ENCODE measurements at places on chromosomes 13 and 19.
A peak's percentile ranks its signal among the peaks of the same experiment; 100 is the strongest.

GRCh38 chr13:44093607-44094564, 214.2 kb downstream of the LACC1 start:
- DNase-seq, result no peak

- DNase-seq, result no peak
Measured at GRCh38 chr19:10353793-10354391, 14.5 kb upstream of the ICAM3 start.

GRCh38 chr13:110138010-110138699, 168.8 kb downstream of the COL4A1 start:
- DNase-seq, result no peak

DNA sequence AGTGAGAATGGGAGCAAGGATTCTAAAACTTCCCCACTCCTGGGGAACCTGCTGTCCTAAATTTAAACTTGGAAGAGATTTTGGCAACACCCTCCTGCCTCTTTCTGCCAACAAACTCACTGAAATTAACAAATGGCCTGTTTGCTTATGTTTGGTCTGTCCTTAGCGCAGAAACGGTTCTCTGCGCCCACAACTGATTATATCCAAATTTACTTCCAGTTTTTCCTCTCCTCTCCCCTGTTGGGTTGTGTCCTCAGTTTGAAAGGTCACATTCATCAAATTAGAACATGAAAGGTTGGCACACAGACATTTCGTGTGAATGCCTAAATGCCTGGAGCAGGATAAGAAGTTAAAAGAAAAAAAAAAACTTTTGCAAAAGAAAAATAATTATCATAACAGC, 56.4 kb upstream of the MRI1 start:
- DNase-seq, result no peak

DNA sequence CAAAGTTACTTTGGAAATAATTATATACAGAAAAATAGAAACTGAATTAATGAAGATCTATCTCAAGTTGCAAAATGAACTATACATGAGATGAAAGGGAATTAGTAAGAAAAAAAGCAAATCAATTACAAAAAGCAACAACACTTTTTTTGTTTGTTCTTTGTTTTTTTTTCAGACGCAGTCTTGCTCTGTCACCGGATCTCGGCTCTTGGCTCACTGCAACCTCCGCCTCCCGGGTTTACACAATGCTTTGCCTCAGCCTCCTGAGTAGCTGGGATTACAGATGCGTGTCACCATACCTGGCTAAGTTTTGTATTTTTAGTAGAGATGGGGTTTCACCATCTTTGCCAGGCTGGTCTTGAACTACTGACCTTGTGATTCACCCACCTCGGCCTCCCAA, 2.2 kb downstream of the ZNF415 start:
- no peak for DNase-seq

DNA sequence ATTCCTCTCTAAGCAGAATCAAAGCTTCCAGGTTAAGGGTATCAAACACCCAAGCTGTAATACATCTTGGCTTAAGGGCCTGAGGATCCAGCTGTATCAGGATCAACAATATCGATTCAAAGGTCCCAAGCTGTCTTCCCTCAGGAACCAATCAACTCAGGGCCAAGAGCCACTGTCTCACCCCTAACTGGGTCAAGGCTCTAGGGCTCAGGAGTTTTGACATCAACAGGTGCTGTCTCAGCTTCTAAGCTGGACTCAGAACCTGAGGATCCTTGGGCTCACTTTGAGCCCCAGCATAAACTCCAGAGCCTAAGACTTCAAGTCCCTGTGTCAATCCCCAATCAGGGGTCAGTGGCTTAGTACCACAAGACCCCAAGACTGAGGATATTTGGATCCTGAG, 917 bp downstream of the FBXW9 start:
- DNase-seq, result no peak

- no peak for DNase-seq
Measured at GRCh38 chr19:20840371-20840770, 64.3 kb downstream of the ZNF66 start.

GRCh38 chr19:33297401-33298145, 4.8 kb downstream of the CEBPA start:
- DNase-seq, result no peak

DNA sequence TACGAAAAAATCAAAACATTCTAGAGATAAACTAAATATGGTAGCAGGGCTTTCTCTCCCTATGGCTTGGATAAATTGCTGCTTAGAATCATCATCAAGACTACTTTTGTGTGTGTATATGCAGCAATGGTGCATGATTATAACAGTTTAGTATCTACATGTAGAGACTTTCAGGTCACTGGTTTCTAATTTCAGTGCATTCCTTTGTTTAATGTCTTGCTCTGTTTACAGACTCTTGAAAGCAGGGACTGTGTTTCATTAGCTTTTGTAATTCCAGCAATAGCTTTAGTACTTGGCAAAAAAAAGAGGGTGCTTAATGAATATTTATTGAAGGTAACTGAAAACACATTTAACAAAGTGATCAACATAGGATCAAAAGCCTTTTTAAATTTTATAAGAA, 420.7 kb downstream of the PCDH9 start:
- DNase-seq, result no peak

DNA sequence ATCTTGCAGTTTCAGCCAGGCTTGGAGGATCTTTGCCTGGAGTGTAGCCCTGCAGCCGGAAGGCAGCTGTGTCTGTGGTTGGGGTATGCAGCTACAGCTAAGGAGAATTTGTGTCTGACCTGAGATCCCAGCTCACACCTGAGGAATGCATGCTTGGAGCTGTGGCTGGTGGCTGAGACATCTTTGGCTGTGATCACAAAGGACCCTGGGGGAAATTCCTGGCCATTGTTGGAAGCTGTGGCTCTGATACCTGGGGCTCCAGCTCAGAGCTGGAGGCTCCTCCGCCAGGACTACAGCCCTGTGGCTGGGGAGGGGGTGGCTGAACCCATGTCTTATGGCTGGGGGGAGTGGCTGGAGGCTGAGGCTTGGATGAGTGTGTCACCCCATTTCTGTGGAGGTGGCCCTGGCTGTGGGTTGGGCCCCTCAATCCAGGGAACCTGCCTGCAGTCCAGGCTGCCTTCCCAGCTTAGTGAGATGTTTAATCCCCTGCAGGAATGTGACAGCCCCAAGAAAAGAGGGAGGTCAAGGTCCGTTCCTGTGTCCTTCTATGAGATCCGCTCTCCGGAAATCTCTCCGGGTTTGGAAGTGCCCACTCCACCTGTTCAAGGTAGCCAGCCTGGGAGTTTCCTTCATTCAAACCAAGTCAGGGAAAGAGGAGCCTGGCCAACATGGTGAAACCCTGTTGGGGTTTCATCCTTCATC, 27.6 kb downstream of the ARHGEF18 start:
- no peak for DNase-seq

DNA sequence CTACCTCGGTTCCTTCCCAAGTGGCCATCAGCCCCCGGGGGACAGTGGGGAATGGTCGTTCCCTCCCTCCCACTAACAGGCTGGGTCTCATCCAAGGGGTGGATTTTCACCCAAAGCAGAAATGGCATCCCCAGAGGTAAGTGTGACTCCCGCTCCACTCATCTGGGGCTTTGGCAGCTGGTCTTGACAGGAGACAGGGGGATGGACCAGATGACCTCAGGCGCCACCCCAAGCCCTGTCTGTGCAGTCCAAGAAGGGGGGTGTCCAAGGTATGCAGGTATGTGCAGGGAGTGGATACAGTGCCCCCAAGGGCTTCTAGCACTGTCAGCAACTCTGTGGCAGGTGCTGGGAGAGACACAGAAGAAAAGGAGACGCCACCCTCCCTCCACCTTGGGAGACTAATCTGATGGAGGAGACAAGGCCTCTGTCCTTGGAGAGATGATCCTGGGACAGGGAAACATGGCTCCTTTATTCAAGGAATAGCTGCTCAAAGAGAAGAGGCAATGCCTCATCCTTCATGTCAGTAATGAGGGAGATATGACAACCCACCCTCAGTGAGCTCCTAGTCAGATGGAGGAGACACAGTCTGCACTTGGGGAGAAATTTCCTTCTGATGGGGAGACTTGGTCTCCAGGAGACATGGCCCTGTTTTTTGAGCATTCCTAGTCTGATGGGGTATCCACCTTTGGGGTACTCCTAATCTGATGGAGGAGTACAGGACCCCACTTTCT, 7.7 kb downstream of the CEACAM16 start:
- no peak for DNase-seq

DNA sequence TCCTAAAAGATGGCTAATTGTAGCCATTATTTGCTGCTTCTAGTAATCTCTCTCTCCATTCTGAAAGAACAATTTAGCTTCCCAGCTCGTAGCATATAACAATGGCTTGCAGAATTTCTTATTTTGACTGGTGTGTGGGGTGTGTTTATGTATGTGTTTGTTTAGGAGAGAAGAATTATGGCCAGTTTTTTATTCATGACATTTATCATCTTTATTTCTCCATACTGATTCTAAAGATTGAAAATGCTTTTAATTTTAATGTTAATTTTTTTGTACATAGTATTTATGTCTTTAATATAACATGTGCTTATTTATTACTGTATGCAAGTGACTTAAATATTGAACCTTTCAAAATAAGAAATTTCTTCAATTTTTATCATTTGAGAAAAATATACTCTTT, 115.8 kb upstream of the TMTC4 start:
- DNase-seq, result no peak

- DNase-seq, result no peak
Measured at GRCh38 chr13:105087945-105088344, 1447.5 kb downstream of the EFNB2 start.

GRCh38 chr13:77356155-77356554, 29.3 kb upstream of the MYCBP2 start:
- no peak for DNase-seq

GRCh38 chr13:40508767-40509342, 157.6 kb downstream of the FOXO1 start:
- no peak for DNase-seq

GRCh38 chr13:97212601-97213040, 9.5 kb upstream of the MBNL2 start:
- no peak for DNase-seq

GRCh38 chr19:287381-287871, 3.8 kb downstream of the PLPP2 start:
- no peak for DNase-seq

DNA sequence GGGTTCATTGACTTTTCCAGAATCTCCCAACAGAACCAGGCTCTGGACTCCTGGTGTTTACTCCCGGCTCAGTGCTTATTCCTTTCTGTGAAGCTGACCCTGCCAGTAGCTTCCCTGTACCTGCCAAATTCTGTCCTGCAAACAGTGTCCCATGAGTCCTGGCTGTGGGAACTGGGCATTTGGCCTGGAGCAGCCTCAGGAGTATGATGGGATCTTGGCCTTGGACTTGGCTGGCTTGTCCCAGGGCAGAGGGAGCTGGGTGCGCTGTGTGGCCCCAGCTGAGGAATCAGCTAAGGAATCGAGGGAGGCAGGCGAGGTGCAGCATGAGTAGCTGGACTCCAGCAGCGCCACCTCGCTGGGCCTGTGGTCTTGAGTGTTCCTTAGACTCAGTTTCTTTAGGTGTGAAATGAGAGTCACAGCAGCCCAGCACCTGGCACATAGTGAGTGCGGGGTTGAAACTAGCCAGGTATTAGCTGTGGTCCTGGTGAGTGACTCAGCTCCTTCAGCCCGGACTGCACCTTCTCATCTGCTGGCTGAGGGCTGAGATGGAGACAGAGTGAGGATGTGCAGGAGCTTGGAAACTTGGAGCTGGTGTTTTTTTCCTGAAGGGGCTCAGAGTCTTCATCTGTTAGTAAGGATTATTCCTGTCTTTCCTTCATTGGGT, 10.4 kb downstream of the CLASRP start:
- DNase-seq, result no peak

GRCh38 chr19:50046649-50047503, 21.1 kb downstream of the ZNF473 start:
- no peak for DNase-seq

GRCh38 chr19:47658431-47659348, 49.8 kb downstream of the BICRA start:
- no peak for DNase-seq

- DNase-seq, result no peak
Measured at GRCh38 chr19:13684021-13684420, 80.3 kb upstream of the MRI1 start.

GRCh38 chr13:22925881-22926747, 254.7 kb upstream of the SGCG start:
- DNase-seq, result no peak

- DNase-seq, result no peak
Measured at GRCh38 chr13:99388334-99388923, 81.2 kb upstream of the GPR183 start.

GRCh38 chr13:37923236-37923635, 53.7 kb upstream of the TRPC4 start:
- no peak for DNase-seq

GRCh38 chr19:4172861-4173473, 9.4 kb downstream of the SIRT6 start:
- DNase-seq, result no peak

- DNase-seq, result no peak
Measured at GRCh38 chr19:55080121-55080967, 4.7 kb downstream of the EPS8L1 start.

- DNase-seq, result peak; percentile 82
Measured at GRCh38 chr13:41565216-41565615, 107.9 kb downstream of the RGCC start.

GRCh38 chr13:109869312-109870237, 83.2 kb upstream of the IRS2 start:
- peak; percentile 28 for DNase-seq

DNA sequence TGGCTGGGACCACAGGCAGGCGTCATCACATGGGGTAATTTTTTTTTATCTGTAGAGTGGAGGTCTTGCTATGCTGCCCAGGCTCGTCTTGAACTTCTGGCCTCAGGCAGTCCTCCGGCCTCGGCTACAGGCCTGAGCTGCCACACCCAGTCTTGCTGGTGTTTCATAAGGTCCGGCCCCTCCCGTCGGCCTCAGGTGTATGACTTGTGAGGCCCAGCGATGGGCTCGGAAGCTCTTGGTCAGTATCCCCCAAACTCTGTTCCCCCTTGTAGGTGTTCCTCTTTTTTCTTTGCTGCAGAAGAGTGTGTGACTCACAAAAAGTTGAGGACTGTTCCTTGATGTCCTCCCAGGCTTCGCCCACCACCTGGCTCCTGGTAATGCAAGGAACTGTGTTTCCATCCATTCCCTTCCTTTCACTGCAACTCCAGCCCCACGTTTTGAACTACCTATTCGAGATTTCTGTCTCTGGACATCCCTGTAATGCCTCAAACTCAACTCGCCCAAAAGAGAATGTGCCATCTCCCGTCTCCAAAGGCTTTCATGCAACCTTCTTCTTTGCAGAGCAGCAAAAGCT, 5.0 kb downstream of the USF2 start:
- no peak for DNase-seq

GRCh38 chr13:78129823-78130222, 211.2 kb upstream of the EDNRB start:
- DNase-seq, result no peak

GRCh38 chr13:101727118-101727517, 274.6 kb downstream of the ITGBL1 start:
- DNase-seq, result no peak

GRCh38 chr13:33869005-33869404, 51.1 kb downstream of the RFC3 start:
- no peak for DNase-seq

DNA sequence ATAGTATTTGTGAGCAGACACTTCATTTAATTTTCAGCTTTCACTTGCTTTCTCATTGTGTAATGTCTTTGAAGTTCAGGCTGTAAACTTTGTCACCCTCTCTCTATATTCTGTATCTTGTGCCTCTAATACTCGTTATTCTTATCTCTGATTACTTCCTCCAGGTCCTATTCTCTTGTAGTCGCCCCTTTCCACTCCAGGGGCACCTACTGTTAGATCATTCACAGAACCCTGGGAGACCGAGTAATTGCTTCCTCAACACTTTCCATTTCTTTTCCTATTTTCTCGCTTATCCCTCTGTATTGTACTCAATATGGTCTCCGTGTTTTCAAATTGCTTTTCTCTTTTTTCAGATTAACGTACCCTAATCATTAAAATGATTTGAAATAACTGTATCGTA, 93.9 kb upstream of the TDRD3 start:
- DNase-seq, result no peak

- no peak for DNase-seq
Measured at GRCh38 chr13:24539500-24540165, 27.1 kb upstream of the PARP4 start.

Measured in fibroblast of skin of left biceps (primary cell).